ENCODE measurements at places on chromosomes 11 and 22.

DNA sequence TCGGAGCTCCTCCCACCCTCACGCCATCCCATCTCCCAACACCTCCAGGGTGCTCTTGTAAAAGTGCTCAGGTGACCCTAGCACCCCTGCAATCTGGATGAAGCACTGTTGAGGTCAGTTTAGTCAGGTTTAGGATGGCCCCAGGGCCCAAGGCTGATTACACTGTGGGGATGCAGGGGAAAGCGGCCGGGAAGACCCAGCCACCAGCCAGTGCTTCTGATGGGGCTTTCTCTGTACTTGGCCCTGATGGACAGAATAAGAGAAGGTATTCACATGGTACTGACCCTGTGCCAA is 28.7 kb downstream of the TPBGL start:
- no peak for DNase-seq

- DNase-seq, result peak; percentile 22
Observed at GRCh38 chr11:73931039-73931645, 19.7 kb upstream of the DNAJB13 start.

DNA sequence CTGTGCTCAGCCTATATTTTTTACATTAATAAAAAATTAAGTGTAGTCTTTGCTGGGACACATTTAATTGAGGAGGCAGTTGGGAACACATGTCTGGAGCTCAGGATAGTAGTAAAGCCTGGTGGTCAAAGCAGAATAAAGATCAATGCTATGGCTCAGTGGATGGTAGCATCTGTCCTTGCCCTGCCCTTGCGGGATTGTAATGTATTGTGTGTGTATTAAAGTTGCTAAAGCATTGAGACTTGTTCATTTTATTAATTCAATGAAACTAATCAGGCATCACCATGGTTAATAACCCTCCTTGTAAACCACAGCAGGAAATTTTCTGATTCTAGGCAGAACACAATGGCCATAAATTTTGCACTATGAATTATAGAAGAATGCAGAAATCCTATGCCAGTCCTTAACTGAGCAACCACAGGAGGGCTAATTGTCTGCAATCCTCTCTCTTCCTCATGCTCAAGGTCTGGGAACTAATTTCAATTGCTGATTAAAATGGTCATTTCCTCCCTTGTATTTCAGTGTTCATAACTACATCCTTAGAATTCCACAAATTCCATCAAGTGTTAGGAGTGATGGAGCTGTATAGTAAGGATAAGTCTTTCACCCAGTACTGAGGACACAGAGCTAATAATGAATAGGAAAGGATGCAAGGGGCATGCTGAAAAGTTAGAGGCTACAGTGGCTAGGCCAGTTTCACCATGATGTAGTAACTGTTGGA is 403.2 kb upstream of the DDI1 start:
- DNase-seq, result no peak

DNA sequence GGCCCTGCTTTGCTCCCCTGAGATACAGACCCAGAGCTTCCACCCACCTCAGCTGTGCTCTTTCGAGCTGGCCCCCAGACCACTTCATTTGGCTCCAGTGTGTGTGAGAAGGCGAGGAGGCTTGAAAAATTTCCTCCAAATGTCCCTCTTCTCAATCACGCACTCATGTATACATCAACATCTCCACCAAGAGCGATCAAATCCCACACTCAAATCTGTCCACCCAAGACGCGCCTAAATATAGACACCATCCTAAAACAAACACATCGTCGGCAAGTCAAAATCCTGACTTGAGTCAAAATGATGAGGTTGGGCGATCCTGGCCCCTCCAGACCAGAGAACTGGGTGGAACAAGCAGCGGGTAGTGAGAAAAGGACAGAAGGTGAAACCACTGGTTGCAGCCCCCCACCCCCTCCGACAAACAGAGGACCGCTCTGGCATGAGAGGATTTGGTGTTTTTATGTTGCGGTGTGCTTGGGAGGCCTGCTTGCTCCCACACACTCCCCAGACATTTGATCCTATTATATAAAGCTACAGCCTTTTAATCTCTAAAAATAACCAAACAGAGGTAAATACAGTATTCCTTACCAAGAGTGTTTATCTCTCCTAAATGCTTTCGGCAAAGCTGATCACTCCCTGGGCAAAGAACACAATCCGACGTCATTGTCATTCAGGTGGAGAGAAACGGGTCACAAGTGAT is 10.2 kb downstream of the MN1 start:
- DNase-seq, result no peak

GRCh38 chr11:3913921-3914320 is 58.5 kb downstream of the STIM1 start:
- DNase-seq, result no peak

DNA sequence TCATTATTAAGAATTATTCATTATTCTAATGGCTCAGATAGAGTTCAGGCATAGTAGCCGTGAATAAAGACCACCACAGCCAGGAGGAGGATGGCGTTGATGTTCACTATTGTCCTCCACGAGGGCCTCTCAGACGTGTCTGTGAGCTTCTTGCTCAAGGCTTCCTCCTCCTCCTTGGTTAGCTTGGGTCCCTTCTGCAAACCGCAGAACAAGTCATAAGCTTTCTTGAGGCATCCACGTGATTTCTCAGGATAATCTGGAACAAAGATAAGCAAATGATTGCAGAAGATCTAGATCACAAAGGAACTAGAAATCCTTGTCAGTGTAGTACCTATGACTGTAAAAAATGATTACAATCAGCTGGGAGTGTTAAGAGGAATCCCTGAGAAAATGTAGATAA is 13.6 kb upstream of the RFPL2 start:
- no peak for DNase-seq

DNA sequence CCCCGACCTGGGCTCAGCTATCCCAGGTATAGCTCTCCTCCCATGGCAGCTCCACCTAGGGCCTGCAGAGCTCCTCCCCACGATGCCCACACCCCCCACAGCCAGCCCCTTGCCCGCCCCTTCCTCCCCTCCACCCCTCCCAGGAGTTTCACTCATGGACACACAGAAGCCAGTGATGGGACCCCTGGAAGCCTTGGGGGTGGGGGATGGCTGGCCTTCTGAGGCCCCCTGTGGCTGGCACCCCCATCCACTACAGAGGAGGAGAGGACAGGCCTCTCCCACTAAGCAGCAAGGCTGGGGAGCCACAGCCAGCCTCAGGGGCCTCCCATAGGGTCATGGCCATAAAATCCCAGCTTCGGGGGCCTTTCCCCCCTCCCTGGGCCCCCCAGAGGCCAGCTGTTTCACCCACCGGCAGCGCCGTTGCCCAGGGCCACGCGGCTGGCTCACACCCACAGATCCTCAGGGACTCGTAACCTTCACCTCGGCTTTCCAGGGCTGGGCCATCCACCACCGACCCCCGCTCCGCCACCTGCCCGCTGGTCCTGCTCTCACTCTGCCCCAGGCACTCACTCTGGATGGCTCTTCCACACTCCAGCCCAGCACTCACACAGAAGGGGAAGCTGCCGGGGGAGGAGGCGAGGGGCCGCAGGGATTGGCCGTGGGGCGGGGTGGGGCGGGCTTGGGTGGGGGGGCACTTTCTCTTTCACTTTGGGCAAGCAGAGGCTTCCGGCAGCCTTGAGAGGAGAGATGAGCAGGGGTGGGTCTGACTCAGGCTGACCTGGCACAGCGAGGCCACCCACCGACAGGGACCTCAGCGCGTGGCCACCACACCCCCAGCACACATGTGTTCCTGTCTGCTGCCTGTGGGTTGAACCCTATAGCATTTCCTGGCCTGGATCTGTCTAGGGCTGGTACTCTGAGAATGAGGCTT is 2.2 kb downstream of the SLC25A22 start:
- peak; percentile 85 for DNase-seq

GRCh38 chr11:113435190-113435968 is 39.8 kb downstream of the DRD2 start:
- no peak for DNase-seq

DNA sequence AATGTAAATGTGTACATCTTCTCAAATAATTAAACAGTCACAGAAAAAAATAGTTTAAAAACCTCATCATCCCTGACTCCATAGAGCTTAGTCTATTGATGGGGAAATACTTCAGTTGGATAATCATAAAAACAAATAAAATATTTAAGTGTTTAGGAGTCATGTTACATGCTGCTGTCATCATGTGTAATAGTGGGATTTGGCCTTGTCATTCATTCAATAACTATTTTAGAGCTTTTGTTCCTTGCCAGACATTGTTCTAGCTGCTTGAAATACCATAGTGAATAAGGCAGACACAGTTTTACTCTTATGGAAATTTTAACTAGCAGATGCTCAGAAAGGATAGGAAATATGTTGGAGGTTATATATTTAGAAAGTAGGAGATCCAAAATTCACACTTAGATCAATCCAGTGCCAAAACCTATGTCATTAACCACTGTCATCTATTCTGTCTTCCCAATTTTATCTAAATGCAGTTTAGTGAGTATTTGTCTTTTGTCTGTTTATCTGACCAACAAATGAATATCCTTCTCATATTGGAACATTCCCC is 324.7 kb downstream of the CASP12 start:
- DNase-seq, result no peak

- DNase-seq, result no peak
Observed at GRCh38 chr11:10730151-10730550, 20.9 kb upstream of the CTR9 start.

- DNase-seq, result no peak
Observed at GRCh38 chr11:57699813-57700212, 12.2 kb downstream of the MED19 start.

GRCh38 chr22:43308060-43308830 is 34.9 kb downstream of the SCUBE1 start:
- no peak for DNase-seq

DNA sequence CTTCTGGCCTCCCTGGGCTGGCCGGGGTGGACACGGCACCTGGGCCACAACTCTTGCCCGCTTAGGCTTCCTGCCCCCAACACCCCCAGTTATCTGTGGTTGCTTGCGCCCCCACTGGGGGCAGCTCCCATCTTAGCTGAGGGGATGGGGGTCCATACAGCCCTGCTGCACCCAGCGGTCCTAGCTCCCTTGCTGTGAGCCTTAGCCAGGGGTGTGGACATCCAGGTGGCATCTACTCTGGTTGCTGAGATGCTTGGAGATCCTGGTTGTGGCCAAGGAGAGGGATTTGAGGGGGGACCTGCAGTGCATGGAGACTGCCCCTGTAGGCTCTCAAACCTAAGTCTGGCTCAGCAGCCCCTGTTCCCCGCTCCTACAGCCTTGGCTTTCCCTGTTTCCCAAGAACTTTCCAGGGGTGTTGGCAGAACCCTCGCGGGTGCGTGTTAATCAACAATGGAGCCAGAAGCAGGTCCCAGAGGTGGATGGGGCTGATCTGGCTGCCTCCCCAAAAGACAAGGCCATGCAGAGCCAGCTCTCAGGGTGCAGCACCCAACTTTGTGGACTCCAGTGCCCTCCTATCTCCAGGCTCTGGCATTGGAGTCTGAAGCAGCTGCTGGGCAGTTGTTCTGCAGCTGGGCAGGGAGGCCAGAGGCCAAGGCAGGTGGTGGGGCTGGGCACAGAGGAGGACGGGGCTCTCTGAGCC is 3.3 kb downstream of the KCNQ1 start:
- DNase-seq, result no peak

DNA sequence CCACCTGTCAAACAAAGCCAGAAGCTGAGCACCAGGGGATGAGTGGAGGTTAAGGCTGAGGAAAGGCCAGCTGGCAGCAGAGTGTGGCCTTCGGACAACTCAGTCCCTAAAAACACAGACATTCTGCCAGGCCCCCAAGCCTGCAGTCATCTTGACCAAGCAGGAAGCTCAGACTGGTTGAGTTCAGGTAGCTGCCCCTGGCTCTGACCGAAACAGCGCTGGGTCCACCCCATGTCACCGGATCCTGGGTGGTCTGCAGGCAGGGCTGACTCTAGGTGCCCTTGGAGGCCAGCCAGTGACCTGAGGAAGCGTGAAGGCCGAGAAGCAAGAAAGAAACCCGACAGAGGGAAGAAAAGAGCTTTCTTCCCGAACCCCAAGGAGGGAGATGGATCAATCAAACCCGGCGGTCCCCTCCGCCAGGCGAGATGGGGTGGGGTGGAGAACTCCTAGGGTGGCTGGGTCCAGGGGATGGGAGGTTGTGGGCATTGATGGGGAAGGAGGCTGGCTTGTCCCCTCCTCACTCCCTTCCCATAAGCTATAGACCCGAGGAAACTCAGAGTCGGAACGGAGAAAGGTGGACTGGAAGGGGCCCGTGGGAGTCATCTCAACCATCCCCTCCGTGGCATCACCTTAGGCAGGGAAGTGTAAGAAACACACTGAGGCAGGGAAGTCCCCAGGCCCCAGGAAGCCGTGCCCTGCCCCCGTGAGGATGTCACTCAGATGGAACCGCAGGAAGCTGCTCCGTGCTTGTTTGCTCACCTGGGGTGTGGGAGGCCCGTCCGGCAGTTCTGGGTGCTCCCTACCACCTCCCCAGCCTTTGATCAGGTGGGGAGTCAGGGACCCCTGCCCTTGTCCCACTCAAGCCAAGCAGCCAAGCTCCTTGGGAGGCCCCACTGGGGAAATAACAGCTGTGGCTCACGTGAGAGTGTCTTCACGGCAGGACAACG is 11.7 kb downstream of the CXCR5 start:
- peak; percentile 73 for DNase-seq

- peak; percentile 1 for DNase-seq
Observed at GRCh38 chr11:55707029-55707428, 45.0 kb downstream of the OR4C6 start.

GRCh38 chr11:23404225-23405160 is 544.2 kb upstream of the CCDC179 start:
- DNase-seq, result no peak

DNA sequence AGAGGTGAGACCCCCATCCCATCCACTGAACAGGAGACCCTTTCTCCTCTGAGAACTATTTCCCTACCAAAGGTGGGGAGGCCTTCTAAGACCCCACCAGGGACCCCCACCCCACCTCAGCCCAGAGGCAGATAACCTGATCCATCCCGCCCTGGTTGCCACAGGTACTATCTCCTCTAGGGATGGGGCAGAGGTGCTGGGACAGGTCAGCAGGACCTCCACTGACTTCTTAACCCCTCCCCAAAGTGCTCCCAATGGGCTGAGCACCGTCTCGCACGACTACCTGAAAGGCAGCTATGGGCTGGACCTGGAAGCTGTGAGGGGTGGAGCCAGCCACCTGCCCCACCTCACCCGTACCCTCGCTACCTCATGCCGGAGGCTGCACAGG is 4.3 kb downstream of the INPPL1 start:
- no peak for DNase-seq

DNA sequence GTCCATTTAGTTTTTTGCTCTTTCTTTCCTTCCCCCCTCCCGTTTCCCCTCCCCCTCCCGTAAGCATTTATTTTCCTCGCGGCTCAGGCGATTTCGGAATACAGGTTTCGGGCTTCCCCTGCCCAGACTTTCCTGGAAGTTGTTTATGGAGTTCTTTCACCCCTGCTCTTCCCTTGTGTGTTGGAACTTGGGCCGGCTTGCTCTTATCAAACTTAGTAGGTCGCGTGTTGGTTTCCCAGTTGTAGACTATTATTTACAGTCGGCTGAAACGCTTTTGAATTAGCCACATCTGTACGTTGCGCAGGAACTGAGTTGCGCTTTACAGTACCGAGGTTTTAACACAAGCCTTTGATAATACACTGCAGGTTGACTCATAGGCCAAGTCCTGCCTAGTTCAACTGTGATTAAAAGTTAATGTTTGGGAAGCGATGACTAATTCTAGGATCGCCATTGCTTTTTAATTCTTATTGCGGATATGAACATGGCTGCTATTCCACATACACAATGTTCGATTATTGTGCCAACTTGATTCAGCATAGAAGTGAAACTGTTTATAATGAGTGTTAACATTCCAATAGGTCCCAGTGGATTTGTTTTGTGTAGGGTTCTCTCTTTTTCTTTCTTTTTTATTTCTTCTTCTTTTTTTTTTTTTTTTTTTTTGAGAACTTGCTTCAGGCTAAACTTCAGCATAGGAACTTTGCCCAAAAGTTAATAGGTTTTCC is 1.7 kb downstream of the YAP1 start:
- peak; percentile 5 for DNase-seq

- DNase-seq, result no peak
Observed at GRCh38 chr11:19524171-19524671, 188.4 kb upstream of the NAV2 start.

Measured in activated T-cell treated with anti-CD3 and anti-CD28 coated beads, Interleukin-2, amount 50 U/mL, for 72 hours (primary cell).